Stimulated activated naive B cell treated with anti-CD40 and anti-IgM and Interleukin-4, amounts not matched to agents 10 μg/mL and 1 μg/mL and 100 μg/mL, for 72 hours (primary cell): ENCODE measurements at places on chromosomes 2 and 18.

- DNase-seq: peak; percentile 19
Observed at GRCh38 chr18:70036771-70037347, 89.2 kb upstream of the CD226 start.

GRCh38 chr18:64380117-64380516 lies 231.2 kb upstream of the LINC00305 start:
- no peak for DNase-seq

DNA sequence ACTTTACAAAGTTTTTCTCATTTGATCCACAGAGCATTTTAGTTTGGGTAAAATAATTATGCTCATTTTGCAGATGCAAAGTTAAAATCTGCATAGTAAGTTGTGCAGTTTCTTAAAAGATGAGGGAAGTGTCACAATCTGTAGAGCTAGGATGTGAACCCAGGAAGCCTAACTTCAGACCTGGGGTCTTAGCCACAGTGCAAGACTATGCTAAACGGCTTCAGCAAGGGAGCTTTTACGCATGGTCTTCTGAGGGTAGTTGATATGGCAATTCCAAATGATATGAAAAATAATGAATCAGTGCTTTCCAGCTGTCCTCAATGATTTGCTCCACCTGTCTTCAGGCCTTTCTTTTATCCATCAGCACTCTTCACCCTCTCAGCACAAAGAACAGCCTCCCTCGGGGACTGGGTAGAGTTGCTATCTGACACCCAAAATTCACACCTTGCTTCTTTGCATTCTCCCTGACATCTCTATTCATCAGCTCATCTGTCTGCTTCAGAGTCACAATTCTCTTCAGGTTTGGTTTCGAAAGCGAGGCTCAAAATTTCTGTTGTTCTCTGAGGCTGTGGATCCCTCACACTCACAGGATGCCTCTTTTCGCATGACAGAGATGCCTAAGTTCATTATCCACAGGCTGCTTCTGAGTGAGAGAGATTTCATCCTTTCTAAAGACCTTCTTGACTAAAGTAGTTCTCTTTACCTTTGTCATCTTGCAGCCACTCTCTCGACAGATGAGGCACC lies 302.5 kb downstream of the NRXN1 start:
- DNase-seq: no peak

GRCh38 chr18:52678034-52678433 lies 338.0 kb downstream of the DCC start:
- DNase-seq: no peak

GRCh38 chr2:112583497-112584133 lies 794 bp upstream of the CHCHD5 start:
- no peak for DNase-seq

DNA sequence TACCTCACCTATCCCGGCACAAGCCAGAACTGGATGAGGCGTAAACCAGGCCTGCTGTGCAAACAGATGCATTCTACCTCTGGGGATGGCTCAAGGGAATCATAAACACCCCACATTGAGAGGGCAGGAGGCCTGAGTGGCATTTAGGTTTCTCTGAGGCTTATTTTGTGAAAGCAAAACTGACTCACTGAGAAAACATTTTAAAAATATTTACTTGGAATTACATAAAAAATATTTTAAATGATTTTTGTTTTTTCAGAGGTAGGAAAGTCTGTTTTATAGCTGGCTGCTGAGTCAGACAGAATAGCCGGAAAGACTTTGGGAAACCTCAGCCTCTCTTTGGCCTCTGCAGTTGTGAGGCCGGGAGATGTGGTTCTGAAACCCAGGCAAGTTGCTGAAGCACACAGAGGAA lies 244.1 kb downstream of the NCKAP5 start:
- DNase-seq: no peak

GRCh38 chr18:13221869-13222855 lies 3.6 kb downstream of the LDLRAD4 start:
- no peak for DNase-seq

DNA sequence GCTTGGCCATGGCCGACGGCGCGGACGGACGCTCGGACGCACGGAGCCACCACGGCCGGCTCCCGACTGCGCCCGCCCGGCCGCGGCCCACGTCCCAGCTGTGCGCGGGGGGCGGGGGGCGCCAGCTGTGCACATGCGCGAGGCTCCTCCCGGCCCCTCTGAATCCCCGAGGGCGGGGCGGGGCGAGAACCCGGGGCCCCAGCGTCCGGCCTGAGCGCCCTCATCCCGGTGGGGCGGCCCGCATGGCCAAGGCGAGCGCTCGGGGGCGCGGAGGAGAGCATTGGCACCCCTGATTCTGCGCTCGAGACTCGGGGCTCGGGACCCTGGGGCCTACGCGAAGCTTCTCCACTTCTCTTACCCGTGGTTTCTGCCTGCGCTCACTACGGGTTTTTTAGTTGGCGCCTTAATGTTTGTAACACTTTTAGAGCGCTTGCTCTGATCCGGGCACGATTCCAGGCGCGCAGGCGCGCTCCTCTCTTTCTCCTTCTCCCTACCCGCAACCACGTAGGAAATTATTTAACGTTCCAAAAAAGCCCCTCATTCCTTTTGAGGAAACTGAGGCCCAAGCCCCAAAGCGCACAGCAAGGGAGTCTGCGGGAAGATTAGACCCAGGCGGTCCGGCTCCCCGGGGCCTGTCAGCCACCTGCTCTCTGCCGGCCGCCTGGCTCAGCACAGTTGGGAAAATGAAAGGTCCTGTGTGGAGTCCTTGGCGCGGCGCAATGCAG lies at the start of gene PXDN:
Gene PXDN (minus strand): TSS at position 70 of the 725 bp plus-strand sequence. CDS start 60 bp downstream, at position 10.
- DNase-seq: peak; percentile 13

GRCh38 chr2:154527962-154528361 lies 170.5 kb upstream of the KCNJ3 start:
- no peak for DNase-seq

DNA sequence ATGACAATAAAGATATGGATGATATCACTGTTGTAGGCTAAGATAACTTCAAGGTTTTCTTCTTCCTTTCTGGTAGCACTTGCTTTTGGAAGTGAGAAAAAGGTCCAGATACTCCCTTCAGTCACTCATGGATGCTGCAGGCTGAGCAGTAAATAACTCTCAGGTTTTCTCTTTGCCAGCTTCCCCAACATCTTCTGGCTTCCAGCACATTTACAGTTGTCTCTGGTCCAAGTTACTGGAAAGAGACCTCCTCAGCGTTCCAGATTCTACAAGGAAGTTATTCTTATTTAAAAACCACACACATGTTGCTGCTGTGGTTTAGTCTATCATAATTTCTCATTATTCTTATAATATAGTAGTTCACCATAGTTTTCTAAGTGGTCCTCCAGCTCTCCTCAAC lies 383.4 kb downstream of the PLCL1 start:
- no peak for DNase-seq

GRCh38 chr2:219285373-219285735 lies 6.2 kb downstream of the DNAJB2 start:
- DNase-seq: no peak

GRCh38 chr18:74682991-74683297 lies 85.3 kb downstream of the ZNF407 start:
- DNase-seq: no peak

DNA sequence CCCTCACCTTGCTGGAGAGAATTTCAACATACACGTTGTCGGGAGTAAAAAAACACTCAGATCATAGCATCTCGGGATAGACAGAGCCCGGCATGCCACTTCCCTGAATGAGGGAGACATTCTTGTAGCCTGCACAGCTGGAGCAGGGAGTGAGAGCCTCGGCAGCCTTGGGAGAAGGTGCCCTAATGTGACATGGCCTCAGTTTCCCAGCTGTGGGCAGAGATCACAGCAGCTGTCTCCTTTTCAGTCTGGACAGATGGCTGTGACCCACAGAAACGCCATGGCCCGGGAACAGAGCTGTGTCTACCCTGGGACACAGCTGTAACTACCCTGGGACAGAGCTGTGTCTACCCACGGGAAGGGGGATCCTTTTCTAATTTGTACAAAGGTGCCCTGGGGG lies 55.9 kb downstream of the HS1BP3 start:
- no peak for DNase-seq

- DNase-seq: no peak
Observed at GRCh38 chr18:58195278-58195765, 151.3 kb downstream of the NEDD4L start.

DNA sequence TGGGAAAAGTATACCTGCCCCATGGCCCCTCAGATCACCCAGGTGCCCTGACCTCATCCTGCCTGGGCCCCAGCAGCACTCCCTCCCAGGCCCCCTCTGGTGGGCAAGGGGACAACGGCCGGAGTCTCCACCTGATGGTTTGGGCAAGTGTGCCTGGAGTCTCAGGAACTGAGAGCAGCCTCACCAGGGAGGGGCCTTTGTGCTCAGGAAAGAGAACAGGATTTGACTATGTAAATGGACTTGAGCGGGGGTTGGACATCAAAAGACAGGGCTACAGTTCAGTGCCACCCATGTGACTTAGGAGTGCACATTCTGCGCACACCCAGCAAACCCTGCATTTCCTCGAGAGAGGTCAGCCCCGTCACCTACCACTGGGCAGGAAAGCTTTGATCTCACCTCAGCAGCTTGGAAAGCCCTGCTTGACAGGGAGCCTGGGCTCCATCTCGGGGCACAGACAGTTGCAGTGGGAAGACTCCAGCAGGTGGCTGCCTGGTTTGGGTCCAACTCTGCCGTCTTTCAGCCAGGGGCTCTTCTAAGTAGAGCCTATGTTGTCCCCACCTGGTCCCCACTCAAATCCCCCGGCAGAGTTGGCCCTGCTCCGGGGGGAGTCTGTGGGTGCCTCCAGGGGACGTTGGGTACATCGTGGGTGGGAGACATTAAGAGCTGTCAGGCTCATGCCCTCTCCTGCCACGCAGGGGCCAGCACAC lies 3.3 kb downstream of the INPP5D start:
- peak; percentile 59 for DNase-seq

- DNase-seq: no peak
Observed at GRCh38 chr2:225735844-225736243, 336.3 kb downstream of the NYAP2 start.

- no peak for DNase-seq
Observed at GRCh38 chr18:1488957-1489356, 584.3 kb downstream of the ADCYAP1 start.

DNA sequence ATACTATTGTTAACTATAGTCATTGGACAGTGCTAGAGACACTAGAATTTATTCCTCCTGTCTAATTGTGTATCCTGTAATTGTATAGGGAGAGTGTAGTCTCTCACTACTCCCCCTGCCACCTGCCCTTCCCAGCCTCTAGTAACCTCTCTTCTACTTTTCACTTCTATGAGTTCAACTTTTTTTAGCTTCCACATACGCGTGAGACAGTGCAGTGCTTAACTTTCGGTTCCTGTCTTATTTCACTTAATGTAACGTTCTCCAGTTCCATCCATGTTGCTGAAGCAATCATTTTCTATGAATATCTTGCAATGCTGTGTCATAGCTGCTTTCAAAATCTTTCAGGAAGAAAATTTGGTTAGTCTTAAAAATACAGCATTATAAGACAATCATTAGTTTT lies 22.8 kb upstream of the RUFY4 start:
- DNase-seq: no peak

GRCh38 chr2:206471524-206472062 lies 28.3 kb downstream of the ADAM23 start:
- no peak for DNase-seq

GRCh38 chr2:57894381-57894780 lies 152.2 kb upstream of the VRK2 start:
- no peak for DNase-seq

DNA sequence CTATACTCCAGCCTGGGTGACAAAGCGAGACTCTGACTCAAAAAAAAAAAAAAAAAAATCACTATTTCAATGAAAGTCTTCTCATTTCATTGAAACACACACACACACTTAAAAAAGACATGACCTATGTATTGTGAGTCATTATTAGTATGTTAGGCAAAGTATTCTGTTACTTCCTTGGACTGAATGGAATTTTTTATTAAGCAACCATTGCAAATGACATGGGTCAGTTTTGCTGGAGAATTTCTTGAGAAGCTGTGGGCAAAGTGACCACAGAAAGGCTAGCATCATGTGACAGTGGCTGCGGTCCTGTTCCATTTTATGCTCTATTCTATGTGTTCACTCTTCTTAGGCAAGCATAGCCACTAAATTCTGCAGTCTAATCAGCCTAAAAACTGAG lies 695.7 kb downstream of the TDRD15 start:
- DNase-seq: no peak

DNA sequence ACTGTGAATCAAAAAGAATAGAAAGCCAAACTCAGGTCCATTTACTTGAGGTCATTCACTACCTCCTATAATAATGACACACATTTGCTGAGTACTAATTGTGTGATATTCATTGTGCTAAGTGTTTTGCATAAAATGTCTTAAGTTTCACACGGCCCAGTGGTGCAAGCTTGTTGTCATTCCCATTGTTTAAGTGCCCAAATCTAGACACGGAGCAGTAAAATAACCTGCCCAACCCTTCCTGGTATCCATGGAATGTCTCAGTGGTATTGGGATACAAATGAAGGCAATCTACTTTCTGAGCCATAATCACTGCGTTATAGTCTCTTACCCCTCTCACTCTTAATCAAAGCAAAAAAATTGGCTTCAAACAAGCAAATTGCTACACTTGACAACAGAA lies 233.3 kb downstream of the NCKAP5 start:
- DNase-seq: no peak

DNA sequence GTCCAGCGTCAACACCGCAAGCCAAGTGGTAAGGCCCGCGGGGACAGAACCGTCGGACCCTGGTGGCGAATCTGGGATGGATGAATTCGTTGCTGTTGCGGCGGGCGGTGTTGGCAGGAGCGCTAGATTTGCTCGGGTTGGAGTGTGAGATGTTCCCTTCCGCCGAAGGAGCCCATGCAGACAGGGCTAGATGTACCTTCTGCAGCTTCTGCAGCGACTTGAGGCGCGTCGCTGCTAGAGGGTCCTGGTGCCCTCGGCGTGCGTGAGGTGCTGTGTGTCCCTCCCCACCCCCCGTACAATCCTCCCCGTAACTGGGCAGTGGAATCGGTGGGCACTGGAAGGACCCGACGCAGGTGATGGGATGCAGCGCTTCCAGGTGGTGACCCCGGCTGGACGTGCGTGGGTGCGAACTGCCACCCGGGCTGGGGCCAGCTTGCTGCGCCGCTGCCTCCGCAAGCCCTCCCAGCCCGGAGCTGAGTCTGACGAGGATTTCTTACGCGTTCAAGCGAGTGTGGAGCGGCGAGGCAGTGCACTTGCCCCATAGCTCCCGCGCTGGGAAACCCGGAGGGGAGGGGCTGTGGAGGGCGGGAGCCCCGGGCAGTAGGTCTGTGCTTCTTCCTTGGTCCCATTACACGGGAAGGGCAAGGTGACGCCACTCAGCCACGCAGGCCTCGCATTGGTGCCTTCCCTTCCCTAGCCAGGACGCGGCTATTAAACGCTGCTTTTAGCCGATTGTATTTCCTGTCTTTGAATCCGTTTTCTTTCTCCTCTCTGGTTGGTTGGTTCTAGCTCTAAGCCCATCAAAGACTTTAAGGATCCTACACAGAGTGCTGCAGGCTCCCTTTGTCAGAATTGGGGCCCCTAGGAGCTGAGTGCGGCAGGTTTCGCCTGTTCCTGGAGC lies 34.2 kb downstream of the CHRNA1 start:
- no peak for DNase-seq

- no peak for DNase-seq
Observed at GRCh38 chr2:33617989-33618388, 18.9 kb upstream of the FAM98A start.

- DNase-seq: no peak
Observed at GRCh38 chr2:123826729-123827271, 198.3 kb upstream of the CNTNAP5 start.

- no peak for DNase-seq
Observed at GRCh38 chr2:112162341-112162740, 24.2 kb downstream of the FBLN7 start.

- DNase-seq: no peak
Observed at GRCh38 chr18:34643989-34644388, 66.1 kb upstream of the DTNA start.
